ENCODE measurements at places on chromosomes 16 and 17.
A peak's percentile ranks its signal among the peaks of the same experiment; 100 is the strongest.

DNA sequence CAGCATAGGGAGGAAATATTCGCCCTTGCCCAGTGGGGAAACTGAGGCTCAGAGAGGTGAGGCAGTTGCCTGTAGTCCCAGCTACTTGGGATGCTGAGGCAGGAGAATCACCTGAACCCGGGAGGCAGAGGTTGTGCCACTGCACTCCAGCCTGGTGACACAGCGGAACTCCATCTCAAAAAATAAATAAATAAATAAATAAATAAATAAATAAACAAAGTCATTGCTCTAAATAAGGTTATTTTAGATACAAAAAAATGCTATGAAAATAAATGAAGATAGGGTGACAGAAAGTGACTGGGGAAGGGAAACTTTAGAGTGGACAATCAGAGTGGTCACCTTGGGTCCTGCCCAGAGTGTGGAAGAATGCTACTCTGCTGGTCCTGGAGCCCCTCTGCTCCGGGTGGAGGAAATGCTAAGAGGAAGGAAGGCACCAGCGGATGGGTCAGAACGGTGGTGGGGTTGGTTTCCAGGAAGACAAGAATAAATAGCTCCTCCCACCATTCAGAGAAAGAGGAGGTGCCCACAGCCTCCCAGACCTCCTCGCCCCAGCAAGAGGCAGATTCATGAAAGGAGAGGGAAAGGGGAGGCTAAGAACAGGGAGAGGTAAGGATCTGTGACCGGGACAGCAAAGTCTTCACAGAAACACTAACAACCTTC is 17.6 kb downstream of the TRPV3 start:
- no peak for DNase-seq

DNA sequence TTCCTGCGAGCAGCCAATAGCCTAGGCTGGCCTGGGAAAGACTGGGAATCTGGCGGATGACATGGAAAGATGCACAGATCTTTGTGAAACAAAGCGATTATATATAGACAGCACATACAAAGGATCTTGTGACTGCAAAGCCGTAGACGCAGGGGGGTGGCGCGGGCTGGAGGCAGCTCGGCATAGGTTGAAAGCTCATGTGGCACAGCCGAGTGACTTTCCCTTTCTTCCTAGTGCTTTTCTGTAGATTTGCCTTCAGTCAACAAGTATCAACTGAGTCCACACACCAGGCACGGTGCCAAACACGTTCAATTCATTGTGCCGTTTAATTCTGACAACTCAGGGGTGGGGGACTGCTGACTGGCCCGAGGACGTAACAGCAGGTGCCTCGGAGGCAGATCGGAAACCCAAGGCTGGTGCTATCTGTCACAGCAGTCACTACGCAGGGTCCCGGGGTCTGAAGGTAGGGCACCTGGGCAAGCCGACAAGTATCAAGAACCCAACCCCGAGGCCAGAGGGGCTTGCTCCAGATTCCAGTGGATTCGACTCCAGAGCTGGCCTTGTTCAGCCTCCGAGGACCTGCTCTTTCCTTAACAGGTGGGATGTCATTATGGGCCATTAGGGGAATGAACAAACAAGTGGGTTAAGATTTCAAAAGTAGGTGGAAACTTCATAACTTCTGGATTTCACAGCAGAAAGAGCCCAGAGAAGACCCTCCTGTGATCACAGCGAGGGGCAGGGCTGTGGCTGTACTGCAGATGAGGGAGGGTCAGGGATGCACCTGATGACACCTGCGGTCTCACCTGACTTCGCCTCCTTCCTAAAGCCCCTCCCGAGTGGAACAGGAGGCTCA is 5.9 kb downstream of the PAM16 start:
- no peak for DNase-seq

DNA sequence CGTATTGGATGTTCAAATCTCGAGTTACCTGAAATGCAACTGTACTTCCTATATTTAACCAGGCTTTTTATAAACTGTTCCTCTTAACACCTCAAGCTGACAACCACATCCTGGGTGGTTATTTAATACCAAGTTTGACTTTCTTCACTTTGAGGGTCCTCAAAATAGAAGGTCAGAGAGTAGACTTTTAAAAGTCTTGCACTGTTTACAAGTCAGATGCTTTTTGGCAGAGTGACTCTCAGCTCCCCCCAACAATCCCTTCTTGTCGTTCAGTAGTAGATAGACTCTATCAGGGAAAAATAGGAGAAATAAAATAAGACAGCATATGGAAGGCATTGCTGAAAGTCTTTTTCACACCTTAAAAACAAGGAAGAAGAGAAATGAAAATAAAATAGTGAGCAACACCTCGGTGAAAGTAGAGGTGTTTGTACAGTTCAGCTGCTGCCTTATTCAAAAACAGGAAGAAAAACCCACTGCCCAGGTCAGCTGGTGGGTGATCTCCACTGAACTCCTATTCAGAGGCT is 650.4 kb downstream of the WWOX start:
- DNase-seq, result no peak

DNA sequence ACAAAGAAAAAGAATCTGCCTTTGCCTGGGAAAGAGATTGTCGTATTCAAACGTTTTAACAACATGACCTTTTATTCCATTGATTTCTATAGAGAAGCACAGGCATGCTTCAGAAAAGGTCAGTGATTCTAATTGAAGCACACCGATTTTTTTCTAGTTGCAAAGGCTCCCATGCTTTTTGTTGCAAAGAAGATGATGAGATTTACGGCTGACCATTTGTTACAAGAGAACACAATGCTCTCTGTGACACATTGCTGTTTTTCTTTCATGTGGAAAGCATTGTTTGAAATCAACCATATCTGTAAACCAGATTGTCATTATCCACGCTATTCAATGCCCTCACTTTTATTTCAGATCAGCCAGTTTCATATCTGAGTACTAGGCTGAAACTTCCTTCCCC is 99.8 kb downstream of the NLK start:
- DNase-seq, result no peak

- DNase-seq, result peak; percentile 35
Observed at GRCh38 chr16:27314161-27314723, 468 bp downstream of the IL4R start.

GRCh38 chr16:75239542-75240122 is 11.8 kb downstream of the BCAR1 start:
- DNase-seq, result no peak

DNA sequence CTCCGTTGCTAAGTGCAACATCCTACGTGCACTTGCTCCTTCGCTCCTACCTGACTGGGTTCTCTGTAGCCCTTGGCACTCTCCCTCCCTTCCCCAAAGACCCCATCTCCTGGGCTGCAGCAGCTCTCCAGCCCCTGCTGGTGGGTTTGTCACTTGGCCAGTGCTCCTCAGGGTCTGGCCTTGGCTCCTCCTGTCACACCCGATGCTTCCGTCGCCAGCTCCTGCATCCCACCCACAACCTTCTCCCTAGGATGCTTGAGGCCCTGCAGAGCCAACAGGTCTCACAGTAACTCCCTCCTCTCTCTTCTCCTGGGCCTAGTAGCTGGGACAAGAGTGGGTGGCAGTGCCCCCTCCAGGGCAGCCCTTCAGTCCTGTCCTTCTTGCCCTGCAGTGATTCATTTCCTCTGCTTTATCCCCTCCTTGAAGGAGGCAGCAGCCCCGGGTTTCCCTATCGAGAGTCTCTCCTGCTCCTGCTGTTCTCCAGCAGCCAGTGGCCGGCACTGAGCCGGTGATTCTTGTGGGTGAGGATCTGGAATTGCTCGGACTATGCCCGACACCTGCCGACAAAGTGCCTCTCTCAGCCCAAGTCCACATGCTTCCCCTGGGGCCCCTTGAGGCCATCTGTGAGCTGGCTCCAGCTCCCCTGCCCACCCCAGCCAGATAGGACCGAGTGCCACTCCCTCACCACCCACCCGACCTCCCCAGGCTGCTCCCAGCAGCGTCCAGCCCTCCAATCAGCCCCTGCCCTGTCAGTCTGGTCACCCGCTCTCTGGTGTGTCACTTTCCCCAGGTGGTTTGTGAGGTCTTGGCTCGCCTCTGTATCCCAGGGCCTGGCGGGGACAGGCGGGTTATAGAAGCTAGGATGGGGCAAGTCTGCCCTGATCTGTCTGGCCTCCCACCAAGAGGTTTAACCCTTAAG is 3.8 kb downstream of the LITAFD start:
- DNase-seq, result peak; percentile 51

DNA sequence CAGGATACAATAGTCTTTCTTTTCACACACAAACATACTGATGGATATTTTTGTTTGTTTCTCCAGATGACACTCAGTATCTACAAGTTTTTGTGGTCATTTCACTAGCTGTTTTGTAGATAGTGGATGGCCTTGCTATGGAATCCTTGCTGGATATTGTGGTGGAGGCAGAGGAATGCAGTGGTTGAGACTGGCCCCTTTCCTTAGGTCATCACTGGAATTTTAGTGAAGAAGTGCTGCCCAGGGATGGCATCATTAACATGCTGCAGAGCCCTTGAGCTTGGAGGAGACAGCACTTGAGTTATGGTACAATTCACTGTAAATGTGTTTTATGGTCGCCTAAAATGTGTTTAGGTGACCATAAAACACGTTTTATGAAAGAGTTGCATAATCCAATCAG is 455.9 kb upstream of the HSBP1 start:
- no peak for DNase-seq

- DNase-seq, result no peak
Observed at GRCh38 chr17:4417129-4417667, 16.5 kb upstream of the SPNS3 start.

DNA sequence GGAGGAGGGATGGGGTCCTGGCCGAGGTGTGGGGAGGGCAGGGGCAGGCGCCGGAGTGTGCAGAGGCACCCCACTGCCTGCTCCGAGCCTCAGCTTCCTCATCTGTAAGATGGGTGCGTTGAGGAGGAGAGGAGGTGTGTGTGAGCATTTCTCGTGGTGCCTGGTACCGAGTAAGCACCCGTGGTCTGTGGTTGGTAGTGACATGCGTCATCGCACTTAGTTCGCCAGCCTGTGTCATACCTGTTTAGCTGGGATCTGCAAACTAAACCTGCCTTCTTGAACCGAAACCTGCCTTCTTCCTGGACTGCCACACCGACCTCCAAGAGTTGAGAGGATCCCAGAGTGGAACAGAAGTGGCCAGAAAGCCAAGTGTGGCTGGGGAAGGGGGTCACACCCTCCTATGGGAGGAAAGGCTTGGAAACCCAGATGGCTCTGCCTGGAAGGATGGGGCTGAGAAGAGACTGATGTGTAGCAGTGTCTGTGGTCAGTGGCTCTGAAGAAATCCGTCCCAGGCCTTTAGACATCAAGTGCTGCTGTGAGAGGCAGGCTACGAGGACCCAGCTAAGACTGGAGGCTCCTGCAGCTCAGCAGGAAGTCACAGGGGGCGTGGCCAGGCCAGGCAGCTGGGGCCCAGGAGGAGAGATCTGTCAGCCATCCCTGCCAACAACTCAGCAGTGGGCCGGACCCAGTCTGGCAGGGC is 162.6 kb upstream of the PLCG2 start:
- DNase-seq, result no peak

- no peak for DNase-seq
Observed at GRCh38 chr16:66728117-66728787, 23.2 kb downstream of the DYNC1LI2 start.

DNA sequence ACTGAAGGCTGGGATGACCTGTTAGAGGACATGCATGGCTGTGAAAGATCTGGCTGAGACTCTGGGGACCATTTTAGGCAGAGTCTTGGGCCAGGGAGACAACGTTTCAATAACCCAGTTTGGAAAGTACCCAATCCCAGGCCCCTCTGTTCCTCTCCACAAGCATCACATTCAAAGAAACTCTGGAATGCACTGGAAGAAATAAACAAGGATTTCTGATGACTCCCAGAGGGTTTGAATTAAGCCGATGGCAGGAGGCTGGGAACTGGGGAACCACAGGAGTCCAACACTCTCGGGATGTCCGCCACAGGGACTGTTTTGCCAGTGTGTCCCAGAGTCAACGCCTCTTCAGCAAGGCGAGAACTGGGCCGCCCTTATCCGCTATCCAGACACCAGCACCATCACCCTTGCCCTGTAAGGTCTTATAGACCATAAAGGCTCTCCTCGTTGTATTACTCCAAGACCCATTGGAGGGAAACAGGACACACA is 3.3 kb downstream of the PMP22 start:
- no peak for DNase-seq

- peak; percentile 83 for DNase-seq
Observed at GRCh38 chr17:42678951-42679491, 2.2 kb upstream of the PLEKHH3 start.

- DNase-seq, result no peak
Observed at GRCh38 chr16:66964049-66964448, 3.0 kb downstream of the CES3 start.

DNA sequence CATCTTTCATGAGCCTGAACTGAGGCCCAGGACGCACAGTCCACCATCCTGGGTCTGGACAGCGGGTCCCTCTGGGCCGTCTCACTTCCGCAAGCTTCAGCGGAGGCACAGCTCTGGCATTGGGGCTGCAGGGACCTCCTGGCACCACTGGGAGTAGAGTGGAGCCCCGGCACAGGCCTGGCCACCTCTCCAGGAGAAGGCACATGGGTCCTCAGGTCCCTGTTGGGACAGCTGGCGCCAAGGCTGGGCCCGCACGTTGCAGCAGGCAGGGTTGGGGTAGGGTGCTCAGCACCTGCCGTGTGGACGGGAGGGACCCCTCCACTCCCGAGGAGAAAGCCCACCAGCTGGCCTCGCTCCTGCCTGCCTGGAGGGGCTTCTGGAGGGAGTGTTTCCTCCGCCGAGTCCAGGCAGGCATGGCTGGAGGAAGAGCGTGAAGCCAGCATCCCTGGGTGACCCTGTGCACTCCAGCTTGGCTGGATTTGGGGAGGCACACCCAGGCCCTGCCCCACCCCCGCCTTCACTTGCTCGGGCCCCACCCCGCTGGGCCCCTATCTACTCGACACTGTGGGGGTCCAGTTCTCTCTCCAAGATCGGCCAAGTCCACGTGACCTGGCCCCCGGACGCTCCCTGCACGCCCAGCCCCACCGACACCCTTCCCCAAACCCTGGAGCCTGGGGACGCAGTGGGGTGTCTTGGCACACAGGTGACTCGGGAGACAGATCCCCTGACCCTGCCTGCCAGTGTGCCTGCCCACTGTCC is 6.6 kb upstream of the METRNL start:
- no peak for DNase-seq

DNA sequence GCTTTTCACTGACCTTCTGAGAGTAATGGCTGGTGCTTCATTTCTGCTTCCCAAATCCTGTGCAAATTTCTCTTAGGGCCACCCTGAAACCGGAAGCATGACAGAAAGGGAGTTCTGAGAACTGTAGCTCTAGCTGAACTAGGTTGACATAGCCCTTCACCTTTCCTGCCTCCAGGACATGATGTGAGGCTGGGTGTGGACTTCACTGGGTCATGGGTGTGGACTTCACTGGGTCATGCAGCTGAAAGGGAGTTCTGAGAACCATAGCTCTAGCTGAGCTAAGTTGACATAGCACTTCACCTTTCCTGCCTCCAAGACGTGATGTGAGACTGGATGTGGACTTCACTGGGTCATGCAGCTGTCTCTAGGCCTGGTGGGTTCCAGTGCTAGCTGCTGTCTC is 54.3 kb upstream of the NLRP1 start:
- DNase-seq, result no peak

GRCh38 chr17:66814026-66814425 is 20.9 kb upstream of the CACNG5 start:
- no peak for DNase-seq

- no peak for DNase-seq
Observed at GRCh38 chr17:17671369-17672129, 9.7 kb upstream of the RAI1 start.
